HEK293T (cell line): ENCODE measurements at places on chromosomes 4 and X.

DNA sequence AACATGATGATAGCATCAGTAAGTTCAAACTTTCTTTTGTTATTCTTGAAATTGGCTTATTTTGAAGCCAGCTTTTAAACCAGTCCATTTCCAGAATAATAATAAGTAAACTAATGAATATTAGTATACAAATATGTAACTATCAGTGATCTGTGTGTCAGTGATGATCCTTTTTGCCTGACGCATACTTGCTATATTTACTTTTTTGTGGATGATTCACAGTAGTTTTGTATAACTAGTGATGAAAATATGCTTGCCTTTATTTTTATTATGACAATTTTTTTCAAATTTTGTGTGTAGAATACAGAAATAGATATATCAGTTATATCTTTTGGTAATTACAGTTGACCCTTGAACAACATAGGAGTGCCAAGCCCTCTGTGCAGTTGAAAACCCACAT lies 49.5 kb downstream of the USP53 start:
- no peak for DNase-seq

- DNase-seq: peak; percentile 9
These were observed 1.3 kb downstream of the CAMK2D start for GRCh38 chr4:113760094-113760794.

DNA sequence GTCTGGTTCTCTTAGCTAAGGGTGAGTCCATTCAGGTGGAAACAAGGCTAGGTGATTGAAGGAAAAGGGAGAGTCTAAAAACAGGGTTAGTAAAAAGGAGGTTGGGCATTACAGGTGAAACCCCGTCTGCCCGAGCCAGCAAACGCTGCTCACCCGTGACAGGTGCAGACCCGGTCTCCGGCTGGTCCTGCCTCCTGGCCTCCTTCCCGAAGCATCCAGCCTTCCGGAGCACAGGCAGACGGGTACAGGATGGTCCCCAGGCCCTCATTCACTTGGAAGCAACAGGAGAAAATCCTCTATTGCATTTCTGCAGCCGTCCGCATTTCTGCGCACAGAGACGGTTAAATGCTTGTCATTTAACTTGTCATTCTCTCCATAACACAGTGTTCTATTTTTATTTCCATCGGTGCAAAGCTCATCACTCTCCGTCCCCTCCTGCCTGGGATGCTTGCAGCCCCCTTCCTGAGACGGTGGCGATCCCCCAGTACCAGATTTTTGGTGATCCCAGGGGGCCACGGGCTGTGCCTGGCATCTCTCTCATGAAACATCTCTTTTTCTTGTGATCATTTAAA lies 90.8 kb upstream of the PPP2R3B start:
- no peak for DNase-seq

GRCh38 chrX:7503251-7503650 lies 339.7 kb upstream of the VCX start:
- DNase-seq: no peak

DNA sequence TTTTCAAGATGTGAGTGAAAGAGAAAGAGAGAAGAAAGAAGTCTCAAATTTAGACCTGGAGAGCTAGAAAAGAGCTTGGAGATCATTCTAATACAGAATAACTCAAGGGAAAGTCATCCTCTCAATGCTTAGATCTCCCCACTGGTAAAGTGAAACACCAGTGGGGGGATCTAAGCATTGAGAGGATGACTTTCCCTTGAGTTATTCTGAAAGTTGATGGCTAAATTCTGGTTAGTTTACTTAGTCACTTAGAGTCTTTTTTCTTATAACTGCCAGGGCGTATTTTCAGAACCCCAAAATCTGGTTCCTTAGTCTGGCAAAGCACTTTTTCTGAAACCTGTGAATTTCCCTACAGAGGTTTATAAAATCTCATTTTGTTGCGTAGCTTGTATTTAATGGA lies 198.6 kb downstream of the ARHGAP24 start:
- no peak for DNase-seq

- DNase-seq: no peak
These were observed 293.4 kb upstream of the BOD1L1 start for GRCh38 chr4:13920901-13921300.

DNA sequence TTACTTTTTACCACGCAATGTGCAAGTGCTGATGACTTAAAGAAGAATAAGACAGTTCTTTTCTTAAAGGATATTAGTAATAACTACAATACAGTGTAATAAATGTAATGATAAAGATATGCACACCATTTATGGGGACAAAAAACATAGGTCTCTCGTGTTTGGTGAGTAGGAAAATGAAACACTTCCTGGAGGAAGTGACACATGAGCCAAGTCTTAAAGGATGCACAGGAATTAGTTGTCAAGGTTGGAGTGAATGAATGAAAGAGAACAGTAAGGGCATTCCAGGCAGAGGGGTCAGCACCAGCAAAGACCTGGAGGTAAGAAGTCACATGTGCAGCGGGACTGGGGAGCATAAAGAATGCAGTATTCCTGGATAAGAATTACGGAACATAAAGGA lies 112.7 kb downstream of the SH3RF1 start:
- DNase-seq: no peak

DNA sequence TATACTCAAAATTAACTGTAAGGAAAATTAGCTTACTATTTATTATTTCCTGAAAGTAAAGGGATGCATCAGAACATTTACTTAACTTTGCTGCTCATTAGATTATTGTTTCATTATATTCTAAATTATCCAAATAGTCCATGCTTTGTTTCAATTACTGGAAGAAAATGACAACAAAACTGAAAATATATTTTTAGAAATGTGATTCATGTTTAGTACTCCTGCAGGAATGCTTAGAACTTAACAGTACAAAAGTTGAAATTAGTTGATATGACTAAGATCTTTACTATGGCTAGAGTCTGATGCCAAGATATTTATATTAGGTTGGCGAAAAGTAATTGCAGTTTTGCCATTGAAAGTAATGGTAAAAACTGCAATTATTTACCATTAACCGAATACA lies 660.5 kb upstream of the PABPC4L start:
- DNase-seq: no peak

DNA sequence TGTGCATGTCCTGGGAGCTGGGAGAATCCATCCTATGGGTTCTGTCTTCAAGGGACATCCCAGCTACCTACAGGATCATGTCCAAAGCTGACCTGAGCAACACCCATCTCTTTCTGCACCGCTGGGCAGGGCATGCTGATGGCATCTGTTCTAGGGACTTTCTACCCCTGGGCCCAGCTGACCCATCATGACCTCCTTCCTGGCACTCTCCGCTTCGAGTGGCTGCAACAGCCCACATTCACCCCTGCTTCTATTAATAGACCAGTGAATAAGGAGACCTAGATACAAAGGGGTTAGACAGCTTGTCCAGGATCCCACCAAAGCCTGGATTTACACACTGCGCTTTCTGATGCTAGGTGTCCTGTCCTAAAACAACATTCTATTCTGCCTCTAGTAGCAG lies 44.6 kb upstream of the GPR173 start:
- no peak for DNase-seq

GRCh38 chr4:170849969-170850368 lies 760.2 kb upstream of the AADAT start:
- DNase-seq: no peak

GRCh38 chr4:108165586-108165985 lies 3.1 kb downstream of the LEF1 start:
- no peak for DNase-seq

GRCh38 chr4:127049526-127049925 lies 583.2 kb upstream of the INTU start:
- DNase-seq: no peak

GRCh38 chr4:105189855-105190650 lies 43.4 kb downstream of the TET2 start:
- DNase-seq: no peak

- DNase-seq: no peak
These were observed 18.5 kb downstream of the UVSSA start for GRCh38 chr4:1365271-1366178.

GRCh38 chr4:62804075-62804474 lies 1603.9 kb downstream of the ADGRL3 start:
- no peak for DNase-seq

GRCh38 chrX:96979766-96980165 lies 96.1 kb downstream of the RPA4 start:
- no peak for DNase-seq

DNA sequence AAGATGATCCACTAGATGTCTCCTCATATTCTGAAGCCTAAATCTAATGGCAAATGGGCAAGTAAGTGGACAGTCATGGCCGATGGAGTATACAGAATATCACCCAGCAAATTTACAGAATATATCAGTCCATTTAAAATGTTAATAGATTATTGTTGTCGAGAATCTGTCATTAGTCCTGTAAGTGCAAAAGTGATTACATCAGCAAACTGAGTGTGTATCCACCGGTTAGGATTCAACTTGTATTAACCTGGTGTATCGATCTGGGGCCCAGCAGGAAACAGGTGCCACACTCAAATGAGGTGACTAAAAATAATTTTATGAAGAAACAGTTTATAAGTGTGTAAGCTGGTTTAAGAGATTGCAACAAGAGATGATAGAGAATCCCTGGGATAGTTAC lies 367.9 kb upstream of the FAM47C start:
- no peak for DNase-seq

- DNase-seq: no peak
These were observed 7.1 kb downstream of the KLF3 start for GRCh38 chr4:38670939-38671591.

DNA sequence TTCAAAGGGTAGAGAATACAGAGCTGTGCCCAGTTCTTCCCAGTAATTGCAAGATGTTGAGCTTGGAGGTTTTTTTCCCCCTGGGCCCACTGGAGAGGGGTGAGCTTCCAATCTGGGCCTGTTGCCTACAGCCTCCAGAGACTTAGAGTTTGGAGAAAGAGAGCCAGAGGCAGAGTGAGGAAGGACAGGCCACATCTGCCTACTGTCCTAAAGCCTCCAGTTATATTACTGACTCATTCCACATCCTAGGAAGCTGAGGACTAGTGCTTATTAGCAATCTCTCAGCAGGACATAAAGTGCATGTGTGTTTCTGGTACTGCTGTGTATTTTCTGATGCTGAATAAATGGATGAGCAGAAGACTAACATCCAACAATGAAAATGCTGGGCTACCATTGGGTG lies 181.0 kb upstream of the MAMLD1 start:
- DNase-seq: no peak

DNA sequence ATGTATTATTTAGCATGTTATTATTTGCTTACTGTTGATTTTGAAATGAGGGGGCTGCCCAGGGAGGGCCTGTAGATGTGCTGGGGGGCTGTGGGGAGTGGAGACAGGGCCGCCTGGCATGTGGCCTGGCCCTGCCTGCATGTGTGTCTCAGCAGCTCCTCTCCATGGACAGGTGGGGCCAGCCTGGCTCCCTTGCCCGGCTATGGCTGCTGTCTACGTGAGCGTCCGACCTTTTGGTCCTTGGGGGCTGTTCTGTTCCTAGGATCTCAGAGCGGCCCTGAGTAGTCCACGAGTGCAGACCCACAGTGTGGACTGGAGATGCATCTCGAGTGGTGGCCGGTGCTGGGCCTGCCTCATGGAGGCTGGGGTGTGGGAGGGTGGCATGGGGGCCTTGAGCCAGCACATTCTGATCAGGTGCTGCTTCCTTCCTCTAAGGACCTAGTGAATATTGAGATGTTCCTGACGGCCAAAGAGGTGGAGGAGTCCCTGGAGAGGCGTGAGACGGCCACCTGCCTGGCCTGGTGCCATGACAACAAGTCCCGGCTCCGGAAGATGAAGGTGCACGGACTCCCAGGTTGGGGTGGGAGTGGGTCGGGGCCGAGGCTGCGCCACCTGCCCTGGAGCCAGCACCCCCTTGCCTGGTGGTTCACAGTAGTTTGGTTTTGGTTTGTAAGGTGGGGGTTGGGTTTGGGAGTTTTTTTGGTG lies 24.9 kb upstream of the UVSSA start:
- DNase-seq: no peak

- DNase-seq: no peak
These were observed 200.0 kb downstream of the TBCK start for GRCh38 chr4:106116025-106116424.

DNA sequence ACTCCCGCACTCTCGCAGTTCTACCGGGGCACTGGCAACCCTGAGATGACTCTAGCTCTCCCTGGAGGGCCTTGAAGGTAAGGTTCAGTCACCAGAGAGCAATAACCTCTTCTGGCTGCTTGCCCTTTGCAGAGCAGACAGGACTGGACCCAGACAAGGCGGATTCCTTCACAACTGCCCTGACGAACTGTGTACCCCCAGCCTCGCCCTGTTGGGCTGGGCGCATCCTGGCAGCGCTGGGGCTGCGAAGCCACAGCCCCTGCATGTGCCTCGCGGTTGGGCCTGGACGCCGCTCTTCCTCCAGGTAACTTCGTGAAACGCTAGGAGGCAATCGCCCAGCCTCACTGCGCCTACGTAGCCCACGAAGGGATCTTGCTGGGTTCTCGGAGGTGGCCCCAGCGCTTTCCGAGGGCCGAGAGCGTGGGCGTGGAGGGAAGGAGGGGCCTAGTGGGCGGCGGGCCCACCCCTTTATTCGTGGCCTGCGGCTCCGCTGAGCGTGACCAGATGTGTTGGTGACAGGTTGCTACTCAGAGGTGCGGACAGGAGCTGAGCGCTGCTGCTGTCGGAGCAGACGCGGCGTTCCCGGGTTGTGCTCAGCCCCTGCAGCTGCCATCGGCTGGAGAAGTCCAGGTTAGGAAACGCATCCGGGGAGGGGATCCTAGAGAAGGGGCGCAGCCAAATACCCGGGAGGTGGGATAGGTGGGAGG lies 1.9 kb upstream of the MAMLD1 start:
- DNase-seq: no peak

GRCh38 chr4:94015956-94016355 lies 187.4 kb downstream of the ATOH1 start:
- DNase-seq: no peak

GRCh38 chr4:81754169-81754568 lies 282.5 kb upstream of the RASGEF1B start:
- DNase-seq: no peak

DNA sequence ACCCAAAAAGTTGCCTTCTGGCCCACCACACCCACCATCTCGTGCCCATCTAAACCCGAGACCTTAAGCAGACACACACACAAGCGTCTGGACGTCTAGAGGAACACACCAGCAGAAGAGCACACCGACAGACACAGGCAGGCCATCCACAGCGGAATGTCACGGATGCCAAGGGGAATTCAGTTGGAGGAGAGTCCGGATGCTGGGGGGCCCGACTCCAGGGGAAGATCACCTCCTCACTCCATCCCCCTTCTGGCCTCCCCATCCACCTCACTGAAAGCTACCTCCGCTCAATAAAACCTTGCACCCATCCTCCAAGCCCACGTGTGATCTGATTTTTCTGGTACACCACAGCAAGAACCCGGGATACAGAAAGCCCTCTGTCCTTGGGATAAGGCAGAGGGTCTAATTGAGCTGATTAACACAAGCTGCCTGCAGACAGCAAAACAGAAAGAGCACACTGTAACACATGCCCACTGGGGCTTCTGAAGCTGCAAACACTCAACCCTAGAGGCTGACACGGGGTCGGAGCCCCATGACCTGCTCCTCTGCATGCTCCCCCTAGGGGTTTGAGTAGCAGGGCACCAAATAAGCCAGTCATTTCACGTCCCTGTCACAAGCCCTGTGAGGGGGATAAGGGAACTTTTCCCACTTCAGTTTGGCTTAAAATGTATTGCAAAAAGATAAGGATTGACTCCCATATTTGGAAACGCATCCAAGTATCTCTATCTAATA lies 339.6 kb upstream of the PCDH10 start:
- no peak for DNase-seq
